Breast epithelium (tissue), 4 donors: ENCODE measurements at places on chromosomes 1 and 21.

DNA sequence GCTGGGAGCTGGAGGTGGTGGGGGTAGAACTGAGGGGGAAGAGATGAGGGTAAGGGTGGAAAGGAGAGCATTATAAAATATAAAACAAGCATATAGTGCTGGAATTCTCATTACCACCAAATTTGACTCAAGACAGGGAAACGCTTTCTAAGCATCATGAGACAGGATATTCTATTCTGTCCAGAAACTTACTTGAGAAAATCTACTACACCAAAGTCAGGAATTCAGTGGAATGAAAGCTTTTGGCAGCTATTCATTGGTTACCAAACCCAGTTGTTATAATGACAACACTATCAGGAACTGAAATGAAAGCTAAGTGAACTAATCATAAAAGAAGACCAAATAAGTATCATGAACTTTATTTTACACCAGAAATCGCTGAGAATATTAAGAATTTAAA, 14.5 kb downstream of the AIDA start:
- DNase-seq: no peak

DNA sequence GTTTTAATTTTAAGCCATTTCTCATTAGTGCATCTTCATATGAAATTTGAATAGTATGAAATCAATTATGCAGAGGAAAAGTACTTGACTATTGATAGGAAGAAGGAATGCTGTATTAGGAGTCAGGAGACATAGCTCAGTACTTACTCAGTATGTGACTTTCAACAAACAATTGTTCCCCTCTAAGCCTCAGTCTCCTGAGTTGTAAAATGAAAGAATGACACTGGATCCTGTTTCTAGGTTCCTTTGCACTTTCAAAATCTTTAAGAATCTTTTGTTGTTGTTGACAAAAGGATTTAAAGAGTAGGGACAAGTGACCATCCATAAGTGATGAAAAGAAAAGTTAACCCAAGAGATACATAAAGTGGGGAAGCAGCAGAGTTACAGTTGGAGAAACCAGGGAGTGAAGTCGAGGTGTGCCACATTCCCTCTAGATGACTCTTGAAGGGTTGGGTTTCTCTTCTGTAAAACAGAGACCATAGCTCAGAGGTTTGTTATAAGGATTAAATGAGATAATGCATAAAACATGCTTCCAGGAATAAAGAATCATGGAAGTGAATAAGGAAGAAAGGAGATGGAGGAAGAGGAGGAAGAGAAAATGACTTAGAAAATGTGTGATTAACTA, 105.7 kb upstream of the KCNJ15 start:
- no peak for DNase-seq

DNA sequence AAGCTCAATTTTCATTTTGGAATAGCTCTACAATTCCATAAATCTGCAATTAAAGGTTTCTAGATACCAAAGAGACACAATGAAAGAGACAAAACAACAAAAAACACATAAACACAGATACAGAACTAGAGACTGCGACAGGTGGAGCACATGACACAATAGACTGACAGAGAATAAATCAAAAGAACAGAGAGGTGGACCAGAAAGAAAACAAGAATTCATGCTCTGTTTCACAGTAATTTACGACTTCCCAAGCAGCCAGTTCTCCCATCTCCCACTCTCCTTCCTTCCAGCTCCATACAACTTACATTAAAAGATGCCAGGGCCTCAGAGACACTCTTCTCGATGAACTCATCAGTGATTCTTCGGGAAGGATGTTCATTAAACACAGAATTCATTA, 15.1 kb upstream of the RBM8A start:
- DNase-seq: no peak

- DNase-seq: peak; percentile 53
Measured at GRCh38 chr1:159015440-159015909, 5.8 kb downstream of the IFI16 start.

DNA sequence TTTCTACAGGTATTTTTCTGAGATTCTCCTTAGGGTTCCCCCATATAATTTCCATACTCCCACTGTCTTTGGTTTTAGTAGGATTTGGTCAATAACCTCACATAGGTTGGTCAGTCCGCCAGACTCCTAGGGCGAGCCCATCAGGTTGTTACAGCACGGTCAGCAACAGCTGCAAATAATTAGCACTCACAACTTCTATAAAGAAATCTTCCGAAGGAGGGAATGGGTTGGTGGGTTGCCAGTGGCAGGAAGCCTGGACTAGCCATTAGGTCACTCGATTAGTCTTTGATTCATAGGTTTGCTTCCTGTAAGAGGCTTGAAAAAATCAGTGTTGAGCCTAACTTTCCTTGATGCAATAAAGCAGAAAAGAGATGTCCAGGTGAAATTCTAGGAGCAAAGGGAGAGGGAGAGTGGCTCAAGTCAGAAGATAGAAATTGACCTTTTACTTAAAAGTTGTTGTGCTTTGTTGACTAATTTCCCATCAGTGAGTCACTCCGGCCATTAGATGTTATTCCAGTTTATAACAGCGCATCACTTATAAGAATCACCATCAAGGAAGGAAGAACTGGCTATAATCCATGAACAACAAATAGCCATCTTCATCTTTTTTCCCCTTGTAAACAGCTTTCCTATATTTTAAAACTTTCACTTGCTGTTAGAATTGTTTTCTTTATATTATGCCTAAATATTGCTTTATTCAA, 88.3 kb downstream of the TPR start:
- no peak for DNase-seq

DNA sequence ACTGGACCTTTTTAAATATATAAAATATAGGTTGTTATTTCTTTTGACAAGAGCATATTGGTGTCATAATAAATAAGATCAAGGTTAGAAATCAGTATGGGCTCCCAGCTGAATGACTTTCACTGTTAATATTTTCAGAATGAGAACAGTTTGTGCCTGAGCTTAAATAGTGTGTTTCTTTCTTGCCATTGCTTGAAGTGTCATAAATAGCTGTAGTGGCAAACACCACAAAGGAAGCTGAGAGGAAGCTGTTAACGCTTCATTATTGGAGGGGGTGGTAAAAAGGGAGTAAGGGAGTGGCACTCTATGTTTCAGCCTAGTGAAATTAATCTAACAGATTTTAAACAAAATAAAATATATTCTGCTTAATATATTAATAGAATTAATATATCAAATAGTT, 1089.8 kb upstream of the NCAM2 start:
- DNase-seq: no peak

GRCh38 chr1:212545941-212546635, 62.5 kb upstream of the ATF3 start:
- DNase-seq: no peak

DNA sequence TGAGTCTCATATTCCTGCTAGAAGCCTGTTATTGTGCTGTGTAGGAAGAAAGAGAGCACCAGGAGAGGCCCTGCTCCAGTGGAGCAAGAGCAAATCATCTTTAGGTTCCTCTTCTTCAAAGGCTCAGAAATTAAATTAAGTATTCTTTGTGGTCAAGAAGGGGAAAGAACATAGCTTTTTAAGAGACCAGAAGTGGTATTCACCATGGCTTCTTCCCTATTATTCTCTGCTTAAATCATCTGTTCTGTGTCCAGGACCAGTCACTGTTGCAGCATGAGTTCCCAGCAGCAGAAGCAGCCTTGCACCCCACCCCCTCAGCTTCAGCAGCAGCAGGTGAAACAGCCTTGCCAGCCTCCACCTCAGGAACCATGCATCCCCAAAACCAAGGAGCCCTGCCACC, 1.1 kb downstream of the SPRR1B start:
- DNase-seq: no peak

DNA sequence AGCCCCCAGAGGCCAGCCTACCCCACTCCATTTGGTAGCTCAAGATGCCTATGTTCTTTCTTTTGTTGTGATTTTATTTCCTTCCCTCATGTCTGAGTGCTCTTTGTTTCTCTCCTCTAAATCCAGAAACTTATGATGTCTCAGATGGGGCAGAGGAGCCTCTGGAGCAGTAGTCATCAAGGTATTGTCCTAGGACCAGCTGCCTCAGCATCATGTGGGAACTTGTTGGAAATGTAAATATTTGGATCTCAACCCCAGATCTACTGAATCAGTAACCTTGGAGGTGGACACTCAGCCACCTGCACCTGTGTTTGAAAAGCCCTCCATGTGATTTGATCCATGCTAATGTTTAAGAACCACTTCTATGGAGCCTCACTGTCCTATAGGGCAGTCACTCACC, 593.1 kb upstream of the PLXNA2 start:
- no peak for DNase-seq

DNA sequence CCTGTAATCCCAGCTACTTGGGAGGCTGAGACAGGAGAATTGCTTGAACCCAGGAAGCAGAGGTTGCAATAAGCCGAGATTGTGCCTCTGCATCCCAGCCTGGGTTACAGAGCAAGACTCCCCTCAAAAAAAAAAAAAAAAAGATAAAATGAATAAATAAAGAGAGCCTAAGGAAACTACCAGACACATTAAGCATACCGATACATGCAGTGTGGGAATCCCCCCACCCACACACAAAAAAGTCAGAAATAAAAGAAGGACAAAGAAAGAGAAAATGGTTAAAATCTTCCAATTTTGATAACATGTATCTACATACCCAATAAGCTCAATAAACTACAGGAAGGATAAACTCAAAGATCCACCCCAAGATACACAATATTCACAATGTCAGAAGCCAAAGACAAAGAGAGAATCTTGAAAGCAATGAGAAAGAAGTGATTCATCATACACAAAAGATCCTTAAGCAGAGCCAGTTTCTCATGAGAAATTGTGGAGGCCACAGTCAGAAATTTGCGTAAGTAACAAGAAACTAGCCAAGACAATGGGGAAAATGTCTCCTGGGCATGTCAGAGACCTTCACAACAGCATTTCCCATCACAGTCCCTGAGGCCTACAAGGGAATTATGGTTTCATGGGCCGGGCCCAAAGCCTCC, 1197.0 kb downstream of the AMY1C start:
- DNase-seq: no peak

DNA sequence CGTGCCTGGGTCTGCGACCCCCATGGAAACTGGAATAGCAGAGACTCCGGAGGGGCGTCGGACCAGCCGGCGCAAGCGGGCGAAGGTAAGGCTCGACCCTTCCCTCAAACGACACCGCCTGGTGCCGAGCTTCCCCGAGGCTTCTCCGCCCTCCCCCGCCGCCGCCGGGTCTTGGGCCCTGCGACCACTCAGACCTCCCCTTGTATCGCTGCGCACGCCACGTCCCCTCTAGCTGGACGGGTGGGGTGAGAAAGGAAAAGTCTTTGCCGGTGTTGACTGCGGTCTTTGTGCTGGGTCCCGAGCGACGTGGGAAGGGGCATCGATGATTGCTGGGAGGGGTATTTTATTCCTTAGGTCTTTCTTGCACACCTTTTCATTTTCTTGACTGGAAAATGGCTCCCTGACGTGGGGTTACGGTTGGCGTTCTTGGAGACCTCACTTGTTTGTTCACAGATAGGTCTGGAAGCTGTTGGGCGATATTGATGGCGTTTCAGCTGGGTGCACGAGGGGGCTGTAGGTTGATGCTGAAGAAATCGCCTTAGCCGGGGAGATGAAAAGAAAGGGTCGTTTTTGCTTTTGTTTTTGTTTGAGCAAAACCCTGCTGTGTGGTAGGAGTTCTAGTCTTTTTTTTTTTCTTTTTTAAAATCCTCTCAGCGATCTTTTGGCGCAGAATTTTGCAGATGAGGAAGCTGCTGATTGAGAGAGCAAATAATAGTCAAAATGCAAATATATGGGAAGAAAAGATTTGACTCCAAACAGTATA, 776 bp downstream of the KDM1A start:
- no peak for DNase-seq

GRCh38 chr1:30358500-30358899, 364.9 kb downstream of the MATN1 start:
- no peak for DNase-seq

DNA sequence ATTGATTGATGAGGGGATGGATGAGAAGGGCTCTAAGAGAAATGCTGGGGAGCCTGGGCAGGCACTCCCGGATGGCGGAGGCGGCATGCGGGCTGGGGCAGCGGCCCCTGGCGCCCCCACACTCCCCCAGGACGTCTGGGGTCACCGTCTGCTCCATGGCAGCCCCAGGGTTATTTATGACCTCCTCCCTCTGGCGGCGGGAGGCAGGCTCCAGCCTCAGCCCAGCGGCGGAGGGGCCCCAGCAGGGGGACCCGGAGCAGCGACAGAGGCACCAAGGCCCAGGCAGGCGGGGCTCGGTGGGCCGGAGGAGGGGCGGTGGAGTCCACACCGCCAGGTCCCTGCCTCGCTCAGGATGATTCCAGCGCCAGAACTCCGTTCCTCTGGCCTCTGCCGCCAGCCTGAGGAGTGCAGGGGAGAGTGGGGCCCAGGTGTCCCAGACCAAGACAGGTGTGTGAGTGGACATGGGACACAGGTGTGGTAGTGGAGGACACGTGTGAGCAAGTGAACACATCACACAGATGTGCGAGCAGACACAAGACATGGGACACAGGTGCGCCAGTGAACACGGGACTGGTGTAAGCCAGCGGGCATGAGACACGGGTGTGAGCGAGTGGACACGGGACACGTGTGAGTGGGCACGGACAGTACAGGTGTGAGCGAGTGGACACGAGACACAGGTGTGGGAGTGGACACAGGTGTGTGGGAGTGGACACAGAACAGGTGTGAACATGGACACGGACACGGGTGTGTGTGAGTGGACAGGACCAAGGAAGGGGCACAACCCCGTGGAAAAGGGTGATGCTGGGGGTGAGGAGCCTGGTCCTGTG, 2.5 kb upstream of the SAMD11 start:
- no peak for DNase-seq

- DNase-seq: no peak
Measured at GRCh38 chr1:242017580-242018233, 18.8 kb upstream of the MAP1LC3C start.

DNA sequence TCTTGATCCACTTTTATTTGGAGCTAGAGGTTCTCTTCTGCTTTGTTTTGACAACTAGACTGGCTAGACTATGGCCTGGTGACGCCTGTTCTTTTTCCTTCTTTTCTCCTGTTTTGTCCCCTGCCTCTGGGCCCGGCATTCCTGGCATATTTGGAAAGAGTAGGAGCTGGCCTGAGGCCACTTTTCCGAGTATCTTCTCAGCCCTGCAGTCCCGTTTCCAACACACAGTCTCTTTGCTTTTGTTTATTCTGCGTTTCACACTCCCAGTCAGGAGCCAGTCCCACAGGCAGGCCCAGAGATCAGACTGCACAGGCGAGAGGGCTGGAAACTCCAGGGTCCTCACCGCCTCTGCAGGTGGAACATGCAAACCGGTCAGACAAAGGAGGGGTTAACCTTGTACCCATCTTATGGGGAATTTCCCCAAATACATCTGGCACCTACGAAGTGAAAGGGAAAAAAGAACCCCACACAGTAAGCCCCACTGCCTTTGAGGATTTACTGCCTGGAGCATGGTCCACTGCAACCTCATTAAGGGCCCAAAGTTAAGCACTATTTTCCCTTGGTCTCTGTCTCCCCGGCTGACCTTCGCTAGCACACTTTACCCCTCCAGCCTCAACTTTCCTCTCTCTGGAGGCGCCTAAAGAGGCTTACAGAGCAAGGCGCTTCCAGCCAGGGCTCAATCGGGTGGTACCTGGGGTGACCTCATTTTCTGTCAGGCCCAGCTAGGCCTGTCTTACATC, 141.1 kb downstream of the TOMM20 start:
- peak; percentile 94 for DNase-seq
